H1 (cell line): ENCODE measurements at places on chromosomes 5 and 9.

GRCh38 chr5:143059976-143060765, 290.0 kb downstream of the ARHGAP26 start:
- DNase-seq, result no peak

DNA sequence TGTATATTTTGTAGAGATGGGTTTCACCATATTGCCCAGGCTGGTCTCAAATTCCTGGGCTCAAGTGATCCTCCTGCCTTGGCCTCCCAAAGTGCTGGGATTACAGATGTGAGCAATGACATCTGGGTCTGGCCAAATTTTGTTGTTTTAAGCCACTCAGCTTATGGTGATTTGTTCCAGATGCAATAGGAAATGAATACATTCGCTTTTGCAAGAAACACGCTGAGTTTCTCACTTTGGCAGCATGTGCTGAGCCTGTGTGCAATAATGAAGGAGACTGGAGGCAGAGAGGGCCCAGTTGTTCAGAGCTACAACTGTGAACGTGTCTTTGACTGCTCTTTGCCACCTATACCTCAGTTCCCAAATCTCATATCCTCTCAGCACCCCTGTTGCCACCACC, 56.4 kb downstream of the KIF4B start:
- DNase-seq, result no peak

- no peak for DNase-seq
Measured at GRCh38 chr9:24071091-24071490, 245.1 kb upstream of the ELAVL2 start.

DNA sequence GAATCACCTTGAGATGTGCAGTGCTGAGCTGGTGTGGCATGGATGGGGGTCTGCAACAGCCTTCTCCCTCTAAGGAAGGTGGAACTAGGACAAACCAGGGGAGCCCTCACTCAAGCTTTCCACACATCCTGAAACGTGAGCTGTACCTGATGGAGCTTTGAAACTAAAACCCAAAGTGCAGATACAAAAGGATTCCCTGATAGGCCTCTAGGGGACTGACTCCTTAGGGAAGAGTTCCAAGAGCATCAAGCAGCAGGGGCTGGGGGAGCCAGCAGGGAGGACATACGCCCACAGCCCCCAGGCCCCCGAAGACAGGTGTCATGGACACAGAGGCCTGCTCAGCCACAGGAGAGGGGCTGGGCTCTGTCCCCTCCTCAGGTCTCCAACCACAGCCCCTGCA, 17.7 kb downstream of the ARHGEF37 start:
- DNase-seq, result no peak

DNA sequence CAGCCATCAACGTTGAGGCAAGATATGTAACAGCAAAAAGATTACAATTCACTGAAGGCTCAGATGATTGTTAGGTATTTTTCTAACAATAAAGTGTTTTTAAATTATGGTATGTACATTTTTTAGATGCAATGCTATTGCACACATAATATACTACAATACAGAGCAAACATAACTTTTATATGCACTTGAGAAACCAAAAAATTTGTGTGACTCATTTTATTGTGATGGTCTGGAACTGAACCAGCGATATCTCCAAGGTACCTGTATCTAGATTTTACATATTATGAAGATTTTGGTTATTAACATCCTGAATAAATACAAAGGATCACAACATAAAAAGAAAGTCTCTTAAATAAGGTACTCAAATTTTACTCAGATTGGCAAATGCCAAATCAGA, 41.3 kb downstream of the TBCA start:
- no peak for DNase-seq

DNA sequence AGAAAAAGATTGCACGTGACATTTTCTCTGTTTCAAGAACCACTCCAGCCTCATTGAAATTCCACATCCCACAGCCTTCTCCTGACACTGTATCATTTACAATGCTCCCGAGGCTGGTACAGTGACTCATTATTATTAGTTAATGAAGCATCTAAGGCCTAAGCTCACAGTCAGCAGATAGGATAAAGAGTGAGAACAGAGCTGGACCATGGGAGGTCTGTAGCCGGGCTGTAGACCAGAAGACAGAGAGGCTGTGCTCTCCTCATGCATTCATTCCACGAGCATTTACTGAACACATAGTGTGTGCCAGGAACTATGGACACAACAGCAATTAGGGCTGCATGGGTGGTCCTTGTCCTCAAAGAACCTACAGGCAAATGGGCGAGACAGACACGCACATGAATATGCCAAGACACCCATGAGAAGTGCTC, 47.3 kb upstream of the GALNT10 start:
- DNase-seq, result no peak
